ENCODE measurements at places on chromosomes 2 and 18.

DNA sequence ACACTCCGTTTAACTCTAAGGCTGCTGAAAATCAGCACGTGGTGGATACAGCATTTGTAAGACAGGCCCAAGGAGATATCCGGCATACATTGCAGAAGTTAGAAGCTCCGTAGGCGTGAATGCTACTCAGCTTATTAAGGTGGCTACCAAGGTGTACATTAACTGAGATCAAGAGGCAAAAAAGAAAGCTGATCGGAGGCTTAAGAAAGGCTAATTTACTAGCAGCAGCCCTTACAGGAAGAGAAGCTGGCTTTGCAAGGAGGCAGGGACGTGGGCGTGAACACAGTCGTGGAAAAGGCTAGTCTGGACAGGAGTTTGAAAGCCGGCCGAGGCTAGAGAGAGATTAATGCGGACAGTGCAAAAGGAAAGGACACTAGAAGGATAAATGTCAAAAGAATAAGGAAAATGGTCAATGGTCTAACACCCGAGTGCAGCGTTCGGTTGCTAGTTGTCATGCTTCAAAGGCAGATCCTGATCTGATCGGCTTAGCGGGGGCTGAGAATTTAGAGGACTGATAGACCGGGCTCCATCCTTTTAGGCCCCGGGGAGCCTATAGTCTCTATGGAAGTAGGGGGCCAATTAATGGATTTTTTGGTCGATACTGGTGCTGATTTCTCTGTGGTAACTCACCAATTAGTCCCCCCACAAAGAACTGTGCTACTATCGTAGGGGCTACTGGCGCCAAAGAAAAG is 45.6 kb upstream of the SELENOI start:
- no peak for DNase-seq

GRCh38 chr2:178874529-178875240 is 67.5 kb upstream of the TTN start:
- DNase-seq = no peak

DNA sequence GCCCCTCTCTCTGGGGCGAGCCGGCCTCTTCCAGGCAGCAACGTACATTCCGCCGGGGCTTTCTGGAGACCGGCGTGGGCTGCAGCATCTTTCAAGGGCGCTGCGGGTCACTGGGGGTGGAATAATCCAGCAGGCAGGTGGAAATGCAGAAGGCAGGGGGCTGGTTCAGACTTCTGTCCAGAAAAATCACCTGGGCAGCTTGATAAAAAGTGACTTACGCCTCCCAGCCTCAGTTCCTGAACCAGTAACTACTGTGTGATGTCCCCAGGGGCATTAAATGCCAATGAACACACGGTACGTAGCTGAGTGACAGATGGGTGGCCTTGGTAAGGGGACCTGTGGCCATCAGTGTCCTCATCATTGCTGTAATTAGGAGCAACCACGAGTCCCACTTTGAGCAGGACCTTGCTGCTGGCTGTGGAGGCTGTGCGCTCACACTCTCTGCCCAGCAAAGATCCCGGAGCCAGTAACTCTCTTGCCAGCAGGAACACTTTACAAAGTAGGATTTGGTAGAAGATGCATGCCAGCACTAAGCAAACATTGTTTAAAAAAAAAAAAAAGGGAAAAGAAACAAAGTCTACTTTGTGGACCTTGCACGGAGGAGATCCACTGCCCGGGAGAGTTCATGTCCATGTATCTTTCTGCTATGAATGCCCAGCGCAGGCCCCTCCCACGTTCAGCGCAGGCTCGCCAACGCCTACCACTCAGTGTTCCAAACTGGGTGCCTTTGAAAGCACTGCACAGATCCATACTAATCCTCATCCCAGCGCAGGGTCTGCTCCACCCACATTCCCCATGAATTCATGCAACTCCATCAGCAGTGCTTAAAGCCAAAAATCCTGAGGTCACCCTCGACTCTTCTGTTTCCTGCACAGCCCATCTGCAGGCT is 177.3 kb downstream of the HDAC4 start:
- DNase-seq = no peak

GRCh38 chr18:59950215-59950944 is 50.6 kb downstream of the PMAIP1 start:
- no peak for DNase-seq

- DNase-seq = no peak
Measured at GRCh38 chr2:208097801-208098200, 26.5 kb downstream of the CRYGD start.

DNA sequence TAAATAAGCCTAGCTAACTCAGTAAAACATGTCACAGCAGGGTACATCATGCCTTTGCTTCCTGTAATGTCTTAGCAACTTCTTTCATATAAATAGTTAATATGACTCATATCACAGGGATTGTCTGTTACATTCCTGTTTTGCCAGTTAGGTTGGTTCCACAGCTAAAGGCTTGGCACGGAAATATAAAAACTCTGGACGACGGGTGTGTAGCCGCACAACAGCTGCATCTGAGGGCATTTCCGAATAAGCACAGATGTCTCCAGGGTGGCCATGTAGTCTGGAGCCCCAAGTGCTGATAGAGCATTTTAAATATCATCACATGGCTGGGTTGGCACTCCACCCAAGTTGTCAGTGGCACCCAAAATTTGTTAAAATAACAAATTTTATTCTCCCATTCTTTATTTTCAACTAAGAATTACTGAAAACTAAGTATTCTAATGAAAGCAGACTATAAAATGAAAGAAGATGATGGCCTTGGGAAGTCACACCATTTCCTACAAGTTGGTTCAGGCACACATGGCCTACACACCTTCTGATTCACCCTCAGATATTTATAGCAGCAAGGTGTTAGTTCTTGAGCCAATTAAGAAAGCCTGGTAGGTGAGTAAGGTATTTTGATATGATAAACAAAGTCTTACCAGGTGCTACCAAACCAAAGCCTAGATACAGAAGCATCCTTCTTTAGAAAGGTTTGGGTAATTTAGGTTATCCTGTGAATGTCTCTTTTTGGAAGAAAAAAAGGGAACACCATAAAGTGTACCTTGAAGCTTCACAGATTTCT is 61.8 kb upstream of the STK17B start:
- DNase-seq = no peak

DNA sequence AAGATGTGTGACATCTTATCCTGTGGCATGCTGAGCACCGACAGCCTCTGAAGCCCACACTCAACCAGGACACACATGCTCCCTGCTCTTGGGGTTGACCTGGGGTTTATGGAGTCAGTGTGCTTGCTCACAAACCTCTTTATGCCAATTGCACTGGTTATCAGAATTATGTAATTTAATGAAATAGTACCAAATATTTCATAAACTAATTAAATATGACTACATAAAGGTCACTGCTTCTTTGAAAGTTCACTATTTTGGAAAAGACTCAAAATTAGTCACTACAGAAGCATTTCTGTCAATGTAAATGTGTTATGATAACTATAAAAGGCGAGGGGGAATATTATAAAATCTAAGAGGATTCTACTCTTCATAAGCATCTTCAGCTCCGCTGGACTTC is 76.7 kb downstream of the FHOD3 start:
- DNase-seq = no peak

DNA sequence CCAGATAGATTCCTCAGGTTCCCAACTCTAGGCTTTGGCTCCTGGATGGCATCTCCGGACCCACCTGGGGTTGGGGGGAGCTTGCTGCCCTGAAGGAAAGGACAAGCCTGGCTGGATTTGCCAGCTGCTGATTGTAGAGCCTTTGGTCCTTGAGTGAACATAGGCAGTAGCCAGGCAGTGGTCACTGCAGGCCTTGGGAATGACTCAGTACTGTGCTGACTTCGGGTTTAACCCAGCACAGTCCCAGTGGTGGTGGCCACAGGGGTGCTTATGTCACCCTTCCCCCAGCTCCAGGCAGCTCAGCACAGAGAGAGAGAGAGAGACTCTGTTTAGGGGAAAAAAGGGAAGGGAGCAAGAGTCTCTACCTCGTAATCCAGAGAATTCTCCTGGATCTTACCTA is 27.7 kb upstream of the ACTR2 start:
- no peak for DNase-seq

GRCh38 chr2:184154438-184154837 is 443.9 kb upstream of the ZNF804A start:
- DNase-seq = no peak

DNA sequence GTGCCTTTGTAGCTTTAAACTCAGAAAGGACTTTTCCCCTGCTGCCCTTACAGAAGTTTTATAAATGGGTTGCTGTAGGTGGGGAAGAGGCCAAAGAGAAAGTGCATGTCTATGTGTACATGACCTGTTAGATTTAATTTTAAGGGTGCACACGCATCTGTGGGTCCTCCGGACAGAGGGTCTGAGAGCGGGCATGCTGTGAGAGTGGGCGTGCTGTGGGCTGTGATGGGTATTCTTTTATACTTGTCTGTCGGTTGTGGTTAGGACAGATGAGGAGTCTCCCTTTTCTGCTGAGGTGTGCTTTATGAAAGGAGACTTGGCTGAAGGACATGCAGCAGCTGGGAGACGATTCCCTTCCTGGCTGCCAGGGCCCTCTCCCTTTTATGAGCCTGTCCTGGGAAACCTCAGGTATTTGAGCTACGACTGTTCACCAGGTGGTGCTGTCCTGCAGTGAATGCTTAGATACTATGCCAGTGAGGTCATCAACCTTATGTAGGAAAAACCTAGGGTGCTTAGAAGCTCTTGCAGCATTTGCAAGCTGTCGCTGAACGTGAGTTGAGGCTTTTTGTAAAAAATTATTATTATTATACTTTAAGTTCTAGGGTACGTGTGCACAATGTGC is 67.5 kb downstream of the TANC1 start:
- no peak for DNase-seq

- DNase-seq = no peak
Measured at GRCh38 chr2:146661473-146662096, 1183.2 kb upstream of the ACVR2A start.

GRCh38 chr2:233450864-233451575 is 96.7 kb downstream of the DGKD start:
- DNase-seq = no peak

DNA sequence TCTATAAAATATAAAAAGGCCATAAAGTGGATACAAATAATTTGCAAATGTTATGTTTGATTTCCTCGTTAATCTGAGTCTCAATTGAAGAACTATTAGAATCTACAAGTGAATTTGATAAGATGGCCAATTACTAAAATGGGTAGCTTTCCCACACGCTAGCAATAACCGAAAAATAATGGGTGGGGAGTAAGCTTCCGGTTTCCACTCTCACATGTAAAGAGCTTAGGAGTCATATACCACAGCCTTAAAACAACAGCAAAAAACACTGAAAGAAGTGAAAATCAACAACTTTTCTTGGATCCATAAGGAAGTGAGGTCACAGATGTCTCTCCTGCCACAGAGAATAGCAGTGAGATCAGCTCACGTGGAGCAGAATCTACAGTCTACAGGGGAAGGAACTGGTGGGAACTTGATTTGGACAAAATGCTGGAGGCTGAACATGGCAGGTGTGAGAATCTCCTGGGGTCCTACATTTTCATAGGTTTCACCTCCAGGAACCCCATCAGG is 18.6 kb downstream of the THAP4 start:
- no peak for DNase-seq

- DNase-seq = no peak
Measured at GRCh38 chr2:12762976-12763375, 46.2 kb downstream of the TRIB2 start.

DNA sequence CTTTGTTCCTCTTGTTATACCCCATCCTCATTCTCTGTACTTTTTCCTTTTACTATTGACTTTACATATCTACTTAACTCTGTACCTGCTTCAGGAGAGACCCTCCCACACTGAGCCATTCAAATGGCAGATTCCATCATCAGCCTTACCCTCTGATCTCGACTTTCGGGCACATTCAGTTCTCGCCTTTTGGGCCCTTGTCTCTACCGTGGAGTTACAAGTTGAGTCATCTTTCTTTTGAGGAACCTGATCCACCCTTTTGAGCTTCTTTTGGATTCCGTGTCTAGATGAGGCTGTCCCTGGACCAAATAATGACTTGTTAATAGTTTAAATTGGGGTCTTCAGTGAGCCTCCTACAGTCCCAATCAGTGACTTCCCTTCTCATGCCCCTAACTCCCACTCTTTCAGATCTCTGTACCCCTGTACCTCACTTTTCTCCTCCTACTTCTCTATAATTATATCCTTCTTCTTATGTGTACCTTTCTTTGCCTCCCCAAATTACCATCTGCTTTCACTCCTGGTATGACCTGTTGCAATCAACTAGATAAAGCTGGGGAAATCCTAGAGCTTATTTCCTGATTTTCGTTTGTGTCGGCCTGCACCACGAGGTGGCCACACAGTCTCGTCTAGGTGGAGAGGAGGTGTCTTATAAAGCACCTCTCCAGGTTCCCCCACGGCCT is 17.2 kb downstream of the SP110 start:
- DNase-seq = no peak

DNA sequence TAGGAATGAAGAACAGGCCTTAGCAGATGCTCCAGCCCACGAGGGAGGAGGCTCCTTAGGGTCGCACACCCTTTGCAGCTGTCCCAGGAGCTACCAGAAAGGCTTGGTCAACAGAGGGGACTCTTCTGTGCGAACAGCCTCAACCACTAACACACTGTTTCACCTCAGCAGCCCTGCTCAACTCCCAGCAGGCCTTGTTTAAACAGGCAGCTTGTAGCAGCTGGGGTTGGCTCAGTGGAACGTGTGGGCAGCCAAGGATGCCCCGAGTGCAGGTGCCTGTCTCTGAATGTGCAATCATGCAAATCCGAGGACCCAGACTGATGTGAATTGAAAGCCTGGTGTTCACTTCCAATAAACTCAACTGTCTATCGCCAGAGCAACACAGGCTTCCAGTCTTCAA is 88.7 kb upstream of the CXCR4 start:
- peak; percentile 18 for DNase-seq

GRCh38 chr2:126175222-126175621 is 480.7 kb upstream of the GYPC start:
- no peak for DNase-seq

GRCh38 chr2:127675331-127676261 is at the start of gene LIMS2:
TSS of gene LIMS2 (minus strand) at chr2:127675530. CDS start at chr2:127675024, 506 bp downstream.
- no peak for DNase-seq

DNA sequence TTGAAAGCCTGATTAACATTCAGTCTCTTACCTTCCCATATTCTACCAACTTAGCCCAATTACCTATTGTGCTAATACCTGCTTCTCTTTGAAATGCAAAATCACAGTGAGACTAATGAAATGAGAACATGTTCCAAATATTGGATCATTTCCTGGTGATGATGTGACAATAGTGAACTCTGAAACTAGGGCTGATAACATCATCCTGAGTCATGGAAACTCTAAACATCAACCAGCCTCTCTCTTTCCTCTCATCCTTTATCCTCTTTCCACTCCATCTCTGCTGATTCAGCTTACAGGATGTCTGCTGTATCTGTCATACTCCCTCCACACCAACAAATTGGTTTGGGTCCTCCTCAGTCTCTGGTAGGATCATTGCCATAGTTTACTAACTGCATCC is 98.8 kb upstream of the NCKAP5 start:
- DNase-seq = no peak

GRCh38 chr2:201432621-201433393 is 18.5 kb downstream of the TRAK2 start:
- DNase-seq = no peak

GRCh38 chr18:55694291-55694690 is 106.3 kb upstream of the TCF4 start:
- DNase-seq = no peak

GRCh38 chr2:128690431-128690830 is 371.8 kb upstream of the HS6ST1 start:
- no peak for DNase-seq

- DNase-seq = no peak
Measured at GRCh38 chr2:3453190-3453999, 65.9 kb downstream of the ADI1 start.

- no peak for DNase-seq
Measured at GRCh38 chr2:18373664-18374063, 186.8 kb downstream of the RDH14 start.

- no peak for DNase-seq
Measured at GRCh38 chr2:109724533-109725460, 69.3 kb upstream of the RGPD5 start.
